ENCODE measurements at places on chromosomes 3 and 15.

DNA sequence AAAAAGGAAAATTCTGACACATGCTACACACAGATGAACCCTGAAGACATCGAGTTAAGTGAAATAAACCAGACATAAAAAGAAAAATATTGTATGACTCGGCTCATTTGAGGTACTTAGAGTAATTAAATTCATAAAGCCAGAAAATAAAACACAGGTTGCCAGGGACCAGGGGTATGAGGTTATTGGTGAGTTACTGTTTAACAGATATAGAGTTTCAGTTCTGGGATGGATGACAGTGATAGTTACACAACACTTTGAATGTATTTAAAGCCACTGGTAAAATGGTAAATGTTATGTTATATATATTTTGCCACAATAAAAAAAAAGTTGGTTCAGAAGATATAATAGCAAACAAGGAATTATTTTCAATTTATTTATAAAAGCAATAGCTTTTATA lies 436.1 kb upstream of the WNT5A start:
- no peak for DNase-seq

DNA sequence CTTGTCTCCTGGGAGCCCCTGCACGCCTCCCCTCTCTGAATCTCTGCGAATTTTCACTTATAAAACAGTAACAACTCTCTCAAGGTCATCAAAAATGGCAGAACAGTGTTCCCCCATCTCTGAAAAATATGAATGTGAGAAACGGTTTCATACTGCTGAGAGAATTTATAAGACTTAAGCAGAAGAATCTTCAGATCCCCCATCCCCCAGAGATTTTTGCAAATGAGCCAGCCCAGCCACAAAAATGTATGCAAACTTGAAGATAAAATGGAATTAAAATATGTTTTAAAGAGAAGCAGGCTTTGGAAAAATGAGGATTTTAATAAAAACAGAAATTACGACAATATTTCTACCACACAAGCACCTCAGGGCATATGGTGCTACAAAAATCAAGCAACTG lies 173.0 kb downstream of the STT3B start:
- DNase-seq = no peak

DNA sequence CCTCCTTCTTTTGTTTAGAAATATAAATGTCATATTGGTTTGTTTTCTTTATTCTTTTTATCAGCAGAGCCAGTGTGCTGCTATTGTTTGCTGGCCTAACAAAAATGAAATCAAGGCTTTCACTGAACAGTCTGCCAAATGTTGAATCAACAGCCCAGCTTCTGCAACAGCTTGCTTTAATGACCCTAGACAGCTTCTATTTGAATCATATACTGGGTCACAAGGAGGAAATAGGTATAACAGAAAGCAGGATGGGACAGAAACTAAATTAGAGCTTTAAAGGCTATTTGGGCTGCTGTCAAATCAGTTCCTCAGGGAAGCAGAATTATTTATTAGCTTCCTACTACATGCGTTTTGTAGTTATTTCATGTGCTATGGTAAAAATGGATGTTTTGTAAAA lies 12.1 kb upstream of the DNAJC13 start:
- no peak for DNase-seq

DNA sequence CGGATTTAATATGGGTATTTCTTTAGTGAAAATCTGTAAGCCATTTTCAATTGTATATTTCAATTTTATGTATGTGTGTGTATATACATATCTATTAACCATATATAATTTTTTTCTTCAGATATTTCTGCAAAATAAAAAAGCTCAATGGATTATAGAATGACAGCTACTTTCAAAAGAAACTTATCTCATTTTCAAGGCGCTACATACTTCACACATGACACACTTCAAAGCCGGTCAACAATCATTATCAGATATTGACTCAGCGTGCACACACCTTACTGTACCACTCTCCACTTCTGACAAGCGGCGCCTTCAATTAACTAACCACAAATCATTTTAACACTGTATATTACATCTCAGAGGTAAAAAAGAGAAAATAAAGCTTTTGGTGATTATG lies 39.6 kb downstream of the ATP13A3 start:
- no peak for DNase-seq

- DNase-seq = no peak
These were observed 15.8 kb downstream of the ISG20 start for GRCh38 chr15:88654430-88655102.

DNA sequence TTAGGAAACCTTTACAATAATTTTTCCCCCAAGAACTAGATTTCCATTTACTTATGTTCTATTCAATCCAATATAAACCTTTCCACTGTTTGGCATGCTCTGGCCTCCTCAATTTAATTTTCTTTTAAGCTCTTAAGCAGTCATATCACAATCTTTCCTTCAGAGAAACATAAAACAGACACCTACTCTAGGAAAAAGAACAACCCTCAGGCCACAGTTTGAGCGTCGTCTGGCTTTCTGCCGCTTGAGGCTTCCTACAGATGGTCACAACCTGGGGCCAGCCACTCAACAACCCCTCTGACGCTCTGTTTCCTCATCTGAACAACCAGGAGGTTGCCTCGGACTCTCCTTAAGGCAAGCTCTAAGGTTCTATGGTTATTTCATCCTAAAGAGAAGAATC lies 143.3 kb downstream of the ADAMTS17 start:
- DNase-seq = no peak

DNA sequence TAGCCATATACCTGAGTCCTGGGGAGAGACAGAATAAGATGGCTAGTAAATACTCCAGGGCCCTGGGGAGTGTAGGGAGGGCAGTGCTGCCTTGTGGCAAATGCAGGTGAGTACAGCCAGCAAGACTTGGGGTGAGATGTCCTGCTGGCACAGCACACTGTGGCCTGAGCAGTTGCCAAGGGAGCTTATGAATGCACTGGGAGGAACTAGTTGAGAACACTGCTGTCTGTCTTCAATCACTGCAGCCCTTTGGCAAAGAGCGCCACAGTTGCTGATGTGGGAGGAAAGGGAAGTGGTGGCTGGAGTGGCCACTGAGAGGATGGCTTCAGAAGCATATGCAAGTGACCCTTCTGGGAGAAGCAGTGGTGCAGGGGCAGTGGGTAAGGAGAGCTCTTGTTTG lies 264.6 kb downstream of the RORA start:
- no peak for DNase-seq

DNA sequence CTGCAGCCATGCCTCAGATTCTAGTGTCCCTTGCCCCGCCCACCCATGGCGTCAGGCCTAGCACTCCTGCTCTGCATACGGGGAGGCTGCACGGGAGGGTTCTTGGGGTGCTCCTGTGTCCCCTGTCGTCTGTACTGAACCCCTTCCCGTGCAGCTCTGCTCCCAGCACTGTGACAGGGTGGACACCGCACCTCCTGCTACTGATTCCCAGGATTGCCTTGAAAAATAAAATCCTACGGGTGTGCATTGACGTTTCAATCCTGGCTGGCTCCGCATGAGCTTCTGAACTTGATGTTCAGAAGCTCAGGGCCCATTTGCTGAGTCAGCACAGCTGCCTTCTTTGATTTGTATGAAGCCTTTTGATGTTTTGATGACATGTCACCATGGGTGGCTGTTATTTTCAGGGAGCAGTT lies 176.4 kb downstream of the APBA2 start:
- no peak for DNase-seq

DNA sequence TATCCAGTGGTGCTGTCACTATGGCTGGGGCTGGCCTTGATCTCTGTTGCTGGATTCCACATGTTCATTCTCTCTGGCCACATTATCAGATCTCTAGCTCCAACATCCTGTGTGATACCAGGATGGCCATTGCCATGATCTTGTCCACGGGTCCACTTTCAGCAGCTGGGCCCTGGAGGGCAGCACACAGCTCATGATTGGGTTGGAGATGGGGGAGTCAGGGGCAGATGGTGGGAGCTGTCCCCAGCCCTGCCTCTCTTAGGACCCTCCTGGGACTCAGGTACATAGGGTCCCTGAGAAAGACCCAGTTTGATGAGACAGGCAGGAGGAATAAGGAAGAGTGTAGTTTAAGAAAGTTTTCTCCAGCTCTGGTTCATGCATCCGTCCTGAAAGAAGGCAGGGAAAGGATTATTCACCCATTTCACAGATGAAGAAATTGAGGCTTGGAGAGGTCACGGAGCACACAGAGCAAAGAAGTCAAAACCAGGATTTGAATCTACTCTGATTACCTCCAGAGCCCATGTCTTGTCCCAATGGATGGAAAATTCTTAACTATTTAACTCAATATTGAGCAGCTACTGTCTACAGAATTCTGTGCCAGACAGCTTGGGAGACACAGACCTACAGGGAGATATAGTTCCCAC lies 100.5 kb downstream of the LINGO1 start:
- DNase-seq = no peak

DNA sequence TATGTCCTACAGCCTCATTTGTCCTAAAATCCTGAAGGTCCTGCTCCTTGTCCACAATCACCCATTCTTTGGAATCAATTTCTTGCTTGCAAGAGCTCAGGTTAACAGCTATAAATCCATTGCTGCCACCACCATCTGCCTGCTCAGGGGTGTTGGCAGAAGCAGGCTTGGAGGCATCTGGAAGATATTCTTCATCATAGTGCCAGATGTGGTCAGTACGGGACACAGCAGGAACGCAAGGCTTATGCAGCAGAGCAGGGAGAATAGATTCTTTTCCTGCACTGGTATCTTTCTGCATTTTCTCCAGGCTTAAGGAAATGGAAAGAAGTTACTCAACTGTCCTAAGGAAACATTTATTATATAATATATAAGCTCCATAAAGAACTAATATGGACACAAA lies 38.5 kb upstream of the CDAN1 start:
- DNase-seq = no peak

DNA sequence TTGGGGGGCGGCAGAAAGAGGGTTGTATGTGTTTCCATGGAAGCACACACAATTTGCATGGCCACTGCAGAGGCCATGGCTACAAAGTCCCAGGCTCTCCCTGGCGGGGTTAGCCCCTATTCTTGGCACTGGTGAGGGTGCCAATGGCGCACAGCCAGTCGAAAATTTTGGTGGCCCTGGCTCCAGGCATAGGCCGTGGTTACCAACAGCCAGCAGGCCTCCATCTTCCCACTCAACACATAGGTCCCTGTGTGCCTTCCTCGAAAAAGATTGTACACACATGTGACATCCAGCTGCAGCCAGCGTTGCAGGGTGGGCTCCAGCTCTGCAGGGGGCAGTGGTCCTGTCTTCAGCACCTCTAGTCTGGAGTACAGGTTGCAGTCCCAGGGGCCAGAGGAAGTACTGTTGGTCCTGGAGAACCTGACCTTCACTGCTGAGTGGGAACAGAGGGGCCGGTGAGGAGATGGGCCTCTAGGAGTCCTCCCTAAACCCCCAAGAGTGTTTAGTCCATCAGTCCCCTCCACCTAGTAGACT lies 7.1 kb downstream of the P4HTM start:
- no peak for DNase-seq

DNA sequence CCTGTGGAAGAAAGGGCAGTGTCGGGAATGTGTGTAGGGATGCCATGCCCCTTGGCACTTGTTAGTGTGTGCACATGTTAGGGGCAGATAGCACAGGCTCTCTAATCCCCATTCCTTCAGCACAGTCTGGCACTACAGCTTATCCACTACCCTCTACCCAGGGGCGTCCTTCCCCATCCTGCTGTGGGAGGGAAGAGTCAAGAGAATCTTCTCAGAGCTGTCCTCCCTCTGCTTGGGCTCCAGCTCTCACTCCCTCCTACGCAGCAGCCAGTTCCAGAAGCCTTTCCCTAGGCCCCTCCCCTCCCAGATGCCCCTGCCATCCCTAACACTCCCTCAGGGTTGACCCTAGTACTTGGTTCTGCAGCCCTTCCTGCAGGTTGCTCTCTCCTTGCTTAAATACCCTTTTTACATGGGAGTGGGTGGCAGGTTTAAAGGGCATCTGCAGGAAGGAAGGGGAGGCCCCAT lies 815 bp upstream of the GRM2 start:
- no peak for DNase-seq

GRCh38 chr3:98440283-98440682 lies 22.7 kb upstream of the OR5K1 start:
- DNase-seq = no peak

DNA sequence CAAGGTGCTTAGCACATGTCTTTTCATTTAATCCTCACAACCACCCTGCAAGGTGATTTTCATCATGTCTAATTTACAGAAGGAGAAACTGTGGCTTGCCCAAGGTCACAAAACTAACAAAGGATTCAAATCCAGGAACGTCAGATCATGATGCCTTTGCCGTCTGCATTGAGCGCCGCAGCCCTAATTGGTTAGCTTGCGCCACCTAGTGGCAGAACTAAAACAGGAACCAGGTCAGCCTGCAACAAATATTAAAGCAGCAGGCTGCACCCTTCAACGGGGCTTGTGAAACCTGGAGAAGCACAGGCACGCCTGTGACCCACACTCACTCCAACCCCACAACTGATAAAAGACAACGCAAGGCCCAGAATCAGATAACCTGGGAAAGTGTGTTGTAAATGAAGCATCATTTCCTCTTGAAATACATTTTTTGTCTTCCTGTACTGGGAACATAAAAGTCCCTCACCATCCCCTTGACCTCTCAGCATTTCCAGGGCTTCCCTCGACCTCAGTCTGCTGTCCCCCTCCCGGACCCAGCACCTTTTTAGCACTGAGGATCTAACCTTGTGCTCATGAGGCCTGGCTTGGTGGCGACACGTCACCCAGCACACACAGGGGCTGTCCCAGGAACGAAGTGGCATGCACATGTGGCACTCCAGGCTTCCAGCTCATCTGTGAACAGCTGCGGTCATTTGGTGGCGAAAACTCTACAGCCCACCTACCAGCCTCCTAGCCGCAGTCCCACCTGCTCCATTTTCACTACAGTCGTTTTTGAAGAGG lies 17.3 kb downstream of the DPH3 start:
- DNase-seq = peak; percentile 95

DNA sequence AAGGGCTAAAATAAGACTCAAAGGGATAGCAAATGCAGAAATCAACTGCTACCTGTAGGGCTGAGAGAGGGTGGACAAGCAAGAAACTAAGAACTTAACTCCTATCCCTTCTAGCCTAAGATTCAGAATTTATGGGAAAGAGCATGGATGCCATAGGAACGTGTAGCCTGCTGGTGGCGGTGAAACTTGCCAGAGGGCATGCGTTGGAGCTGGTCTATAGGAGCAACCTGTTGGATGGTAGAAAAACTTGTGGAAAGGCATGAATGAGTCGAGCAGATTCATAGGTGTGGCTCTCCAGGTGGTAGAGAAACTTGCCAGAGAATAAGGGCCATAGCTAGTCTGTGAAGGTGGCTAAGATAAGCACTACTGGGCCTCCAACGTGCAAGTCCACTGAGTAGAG lies 137.2 kb downstream of the DOCK3 start:
- DNase-seq = no peak

DNA sequence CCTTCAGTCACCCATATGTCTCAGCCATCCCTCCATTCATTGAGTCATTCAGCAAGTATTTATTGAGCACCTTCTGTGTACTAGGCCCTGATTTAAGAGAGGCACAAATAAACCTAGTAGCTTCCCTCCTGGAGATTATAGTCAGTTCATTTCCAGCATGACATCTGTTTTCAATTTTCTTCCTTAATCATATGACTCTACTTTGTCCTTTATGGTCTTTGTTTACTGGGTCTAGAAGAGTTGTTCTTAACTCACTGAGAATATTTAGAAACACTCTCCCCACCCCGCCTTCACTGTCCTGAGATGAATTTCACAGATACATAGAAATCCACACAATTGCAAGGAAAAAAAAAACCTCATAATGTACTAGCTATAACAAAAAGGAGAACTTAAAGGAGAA lies 44.8 kb upstream of the ADAMTS9 start:
- no peak for DNase-seq

GRCh38 chr3:190083635-190084034 lies 37.1 kb downstream of the P3H2 start:
- no peak for DNase-seq

All from spinal cord (tissue), 10 donors.